ENCODE measurements at places on chromosomes 12 and 14.

GRCh38 chr14:100191584-100192249 is 32.3 kb upstream of the DEGS2 start:
- DNase-seq: no peak

DNA sequence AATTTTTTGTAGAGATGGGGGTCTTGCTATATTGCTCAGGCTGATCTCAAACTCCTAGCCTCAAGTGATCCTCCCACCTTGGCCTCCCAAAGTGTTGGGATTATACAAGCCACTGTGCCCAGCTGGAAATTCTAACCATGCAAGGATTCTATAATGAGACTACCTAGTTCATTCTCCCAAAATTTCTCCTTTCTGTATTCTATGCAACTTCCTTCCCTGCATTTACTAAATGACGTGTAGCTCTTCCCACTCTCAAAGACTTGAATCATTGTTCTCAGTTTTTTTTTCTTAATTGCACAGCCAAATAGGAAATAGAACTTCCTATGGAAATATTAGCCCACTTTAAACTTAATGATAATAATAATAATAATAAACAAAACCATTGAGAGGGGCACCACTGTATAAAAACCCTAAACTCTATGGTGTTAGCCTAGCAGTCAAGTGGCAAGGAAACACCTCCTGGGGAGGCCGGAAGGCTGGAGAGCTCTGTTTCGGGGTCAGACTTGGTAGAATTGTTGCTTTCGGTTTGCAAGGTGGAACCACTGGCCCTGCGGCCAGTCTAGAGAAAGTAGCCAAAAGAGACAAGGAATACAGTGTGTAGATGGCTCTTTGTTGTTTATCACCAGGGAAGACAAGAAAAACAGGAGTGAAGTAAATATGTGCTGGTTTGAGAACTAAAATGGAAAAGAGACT is 40.0 kb upstream of the TESC start:
- no peak for DNase-seq

DNA sequence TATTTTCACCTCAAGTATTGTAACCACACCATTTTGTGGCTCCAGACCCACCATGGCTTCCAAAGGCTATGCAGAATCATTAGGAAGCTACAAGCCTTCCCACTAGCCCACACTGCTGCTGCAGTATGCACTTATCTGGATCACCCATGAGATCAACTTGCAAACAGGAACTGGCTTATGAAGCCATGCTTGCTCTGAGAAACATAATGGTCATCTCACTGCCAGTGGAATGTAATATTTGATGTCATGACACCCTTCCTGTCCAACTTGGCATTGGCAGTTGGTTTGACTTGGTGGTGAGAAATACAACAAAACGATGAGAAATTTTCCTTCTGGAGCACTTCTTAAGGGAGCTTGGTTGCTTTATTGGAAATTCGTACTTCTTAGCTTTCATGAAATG is 69.3 kb upstream of the FRMD6 start:
- DNase-seq: no peak

- no peak for DNase-seq
Observed at GRCh38 chr14:39368261-39368959, 63.8 kb downstream of the FBXO33 start.

DNA sequence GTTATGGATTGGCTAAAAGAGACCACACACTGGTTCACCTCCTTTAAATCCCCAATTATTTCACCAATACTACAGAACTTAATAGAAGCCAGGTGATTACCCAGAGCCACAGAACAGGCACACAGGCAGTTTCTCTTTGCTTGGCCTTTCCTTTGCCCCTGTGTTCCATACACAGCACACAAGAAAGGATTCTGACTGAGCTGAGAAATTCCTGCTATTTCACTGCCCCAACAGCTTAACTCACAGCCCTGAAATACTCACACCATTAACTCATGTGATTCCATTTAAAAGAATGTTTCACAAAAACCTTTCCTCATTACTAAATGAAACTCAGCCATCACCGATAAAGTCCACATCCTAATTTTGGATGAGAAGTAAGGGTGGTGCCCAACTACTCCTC is 133.6 kb downstream of the MED13L start:
- no peak for DNase-seq

- DNase-seq: no peak
Observed at GRCh38 chr12:83954956-83955601, 957.5 kb downstream of the SLC6A15 start.

- no peak for DNase-seq
Observed at GRCh38 chr12:96448300-96448699, 41.1 kb upstream of the CFAP54 start.

DNA sequence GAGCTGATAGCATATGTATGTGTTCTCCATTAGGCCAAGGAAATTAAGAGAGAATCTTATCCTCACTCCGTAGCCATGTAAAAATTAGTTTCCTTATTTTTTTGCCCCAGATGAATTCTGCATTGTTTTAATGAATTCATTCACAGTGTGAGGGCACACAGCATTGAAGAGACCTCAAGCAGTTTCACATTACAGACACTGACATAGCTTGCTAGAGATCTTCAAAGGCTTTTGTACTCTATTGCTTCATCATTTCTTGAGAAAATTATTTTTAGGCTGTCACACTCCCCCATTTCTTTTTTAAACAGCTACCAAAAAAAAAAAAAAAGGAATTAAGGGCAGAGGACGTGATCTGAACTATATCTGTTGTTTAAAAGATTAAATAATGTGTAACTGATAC is 251.1 kb downstream of the BCAT1 start:
- DNase-seq: no peak

DNA sequence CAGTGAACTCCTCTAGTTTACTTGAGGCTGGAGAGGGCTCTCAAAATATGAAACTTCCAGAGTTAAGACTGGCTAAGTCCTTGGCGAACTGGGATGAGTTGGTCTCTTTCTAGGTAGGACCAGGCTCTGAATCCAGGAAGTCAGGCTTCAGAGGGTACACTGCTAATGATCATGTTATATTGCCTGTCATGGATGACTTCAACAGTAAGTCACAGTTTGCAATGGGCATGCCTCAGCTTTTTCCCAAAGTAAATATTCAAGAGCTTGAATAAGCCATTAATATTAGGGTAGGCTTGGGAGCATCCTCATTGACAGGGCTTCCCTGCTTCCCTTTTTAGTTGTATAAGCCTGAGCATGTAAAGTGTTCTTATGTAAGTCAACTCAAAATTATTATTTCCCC is 61.7 kb upstream of the PTHLH start:
- DNase-seq: no peak
